ENCODE measurements at places on chromosomes 6 and 20.

DNA sequence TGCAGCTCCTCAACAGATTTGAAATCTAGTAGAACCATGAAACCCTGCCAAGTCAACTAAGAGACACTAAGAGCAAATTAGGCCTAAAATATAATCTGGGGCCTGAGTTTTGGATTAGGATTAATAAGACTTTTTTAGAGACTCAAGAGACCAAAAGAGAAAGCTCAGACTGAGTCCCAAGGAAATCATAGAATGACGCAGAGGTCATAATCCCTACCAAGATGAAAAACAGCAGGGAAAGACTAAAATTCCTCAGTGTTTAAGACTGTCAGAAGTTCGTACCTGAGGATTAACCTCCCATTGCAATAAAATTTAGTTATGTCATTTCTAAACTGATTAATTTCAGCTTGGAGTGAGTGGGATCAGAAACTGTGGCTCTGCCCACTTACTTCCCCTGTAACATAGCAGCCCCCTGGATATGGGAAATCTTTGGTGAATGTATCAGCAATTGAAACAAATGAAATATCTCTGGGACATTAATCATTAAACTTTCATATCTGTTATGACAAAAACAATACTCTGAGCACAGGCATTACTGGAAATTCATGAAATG, 200.3 kb downstream of the EDN1 start:
- no peak for DNase-seq

DNA sequence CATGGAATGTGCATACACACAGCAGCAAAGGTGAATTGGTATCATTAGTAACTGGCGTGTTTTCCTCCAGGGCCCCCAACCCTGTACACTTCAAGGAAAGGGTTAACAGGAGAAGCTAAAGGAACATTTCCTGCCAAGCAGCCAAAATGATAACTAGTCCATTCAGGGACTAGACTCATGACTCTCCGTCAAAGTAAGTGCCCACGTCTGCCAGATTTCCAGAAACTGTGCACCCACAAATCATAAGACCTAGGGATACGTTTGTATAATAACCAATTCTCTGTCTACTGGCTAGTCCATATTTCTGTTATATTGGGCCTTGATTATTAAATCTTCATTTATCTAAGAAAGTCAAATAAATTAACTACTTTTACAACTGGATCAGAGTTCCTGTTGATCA, 76.0 kb upstream of the NHSL1 start:
- DNase-seq = no peak

- no peak for DNase-seq
These were observed 25.3 kb upstream of the GPR63 start for GRCh38 chr6:96862560-96862959.

- no peak for DNase-seq
These were observed 85.3 kb downstream of the TRMT6 start for GRCh38 chr20:5864873-5865587.

GRCh38 chr6:13177664-13178063, 150.7 kb downstream of the TBC1D7 start:
- no peak for DNase-seq

- DNase-seq = no peak
These were observed 66.4 kb downstream of the PKHD1 start for GRCh38 chr6:52020945-52021570.

DNA sequence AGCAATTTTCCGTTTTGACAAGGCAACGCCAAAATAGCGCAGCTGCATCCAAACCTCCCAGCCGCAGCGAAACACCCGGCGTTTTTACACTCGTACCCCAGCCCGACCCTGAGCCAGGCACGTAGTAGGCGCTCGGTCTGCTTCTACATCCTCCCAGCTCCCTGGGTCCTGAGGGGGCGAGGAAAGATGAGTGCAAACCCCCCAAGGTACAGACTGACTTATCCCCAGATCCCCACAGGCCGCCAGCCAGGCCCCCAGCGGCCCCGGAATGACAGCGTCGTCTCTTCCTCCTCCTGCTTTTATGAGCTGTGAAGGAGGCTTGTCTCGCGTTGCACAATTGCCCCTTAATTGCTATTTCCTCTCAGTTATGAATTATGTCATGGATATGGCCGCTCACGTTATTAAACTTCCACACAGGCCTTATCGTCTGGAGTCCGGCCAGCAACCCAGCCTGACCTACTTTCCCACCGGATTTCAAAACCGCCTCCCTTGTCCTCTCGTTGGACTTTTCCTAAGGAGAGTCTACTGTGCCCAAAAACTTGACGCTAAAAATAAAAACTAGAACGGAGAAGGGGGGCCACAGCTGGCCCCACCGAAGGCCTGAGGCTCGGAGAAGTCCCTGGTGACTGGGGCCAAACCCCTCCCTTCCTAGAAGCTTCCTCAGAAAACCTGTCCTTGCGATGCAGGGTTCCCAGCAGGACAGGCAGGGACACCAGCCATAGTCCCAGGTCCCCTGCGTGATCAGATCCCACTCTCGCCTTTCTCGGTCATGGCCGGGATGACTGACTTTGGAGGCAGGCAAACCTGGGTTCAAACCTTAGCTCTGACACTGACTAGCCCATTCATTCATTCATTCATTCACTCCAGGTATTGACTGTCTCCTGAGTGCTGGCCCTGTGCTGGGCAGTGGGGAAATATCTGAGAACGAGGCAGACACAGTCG, 130.9 kb upstream of the PTPN1 start:
- no peak for DNase-seq

GRCh38 chr6:7650878-7651277, 60.9 kb downstream of the SNRNP48 start:
- no peak for DNase-seq

GRCh38 chr6:3885262-3886036, 36.3 kb downstream of the FAM50B start:
- DNase-seq = no peak

- DNase-seq = no peak
These were observed 3.8 kb downstream of the MEP1A start for GRCh38 chr6:46796848-46797580.

DNA sequence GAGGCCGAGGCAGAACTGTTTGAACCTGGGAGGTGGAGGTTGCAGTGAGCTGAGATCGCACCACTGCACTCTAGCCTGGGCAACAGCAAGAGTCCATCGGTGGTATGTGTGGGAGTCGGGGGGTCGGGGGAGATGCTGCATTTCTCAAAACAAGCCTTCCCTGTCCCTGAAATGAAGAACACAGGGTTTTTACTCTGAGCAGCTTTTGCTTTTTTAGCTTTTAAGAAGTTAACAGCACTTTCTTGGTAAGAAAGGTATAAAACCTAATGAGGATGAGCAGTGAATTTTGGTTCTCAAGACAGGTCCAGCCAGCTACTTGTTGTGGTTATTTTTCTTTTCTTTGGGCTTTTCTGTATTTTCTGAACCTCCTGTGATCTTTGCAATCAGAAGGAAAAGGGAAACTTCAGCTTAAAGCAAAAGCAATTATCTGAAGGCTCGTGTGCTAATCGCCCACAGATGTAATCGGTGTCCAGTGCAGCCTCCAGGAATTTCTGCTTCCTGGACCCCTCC, 3.7 kb downstream of the RPL10A start:
- no peak for DNase-seq

- DNase-seq = no peak
These were observed 2.0 kb downstream of the SOX4 start for GRCh38 chr6:21595285-21596144.

DNA sequence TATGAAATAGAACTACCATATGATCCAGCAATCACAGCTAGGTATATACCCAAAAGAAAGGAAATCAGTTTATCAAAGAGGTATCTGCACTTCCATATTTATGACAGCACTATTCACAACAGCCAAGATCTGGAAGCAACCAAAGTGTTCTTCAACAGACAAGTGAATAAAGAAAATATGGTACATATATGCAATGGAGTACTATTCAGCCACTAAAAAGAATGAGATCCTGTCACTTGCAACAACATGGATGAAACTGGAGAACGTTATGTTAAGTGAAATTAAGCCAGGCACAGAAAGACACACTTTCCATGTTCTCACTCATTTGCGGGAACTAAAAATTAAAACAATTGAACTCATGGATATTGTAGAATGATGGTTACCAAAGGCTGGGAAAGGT, 15.3 kb downstream of the PCNA start:
- DNase-seq = no peak

GRCh38 chr6:62150048-62150663, 135.9 kb downstream of the KHDRBS2 start:
- no peak for DNase-seq

- no peak for DNase-seq
These were observed 353.8 kb downstream of the HAO1 start for GRCh38 chr20:7586481-7586880.

DNA sequence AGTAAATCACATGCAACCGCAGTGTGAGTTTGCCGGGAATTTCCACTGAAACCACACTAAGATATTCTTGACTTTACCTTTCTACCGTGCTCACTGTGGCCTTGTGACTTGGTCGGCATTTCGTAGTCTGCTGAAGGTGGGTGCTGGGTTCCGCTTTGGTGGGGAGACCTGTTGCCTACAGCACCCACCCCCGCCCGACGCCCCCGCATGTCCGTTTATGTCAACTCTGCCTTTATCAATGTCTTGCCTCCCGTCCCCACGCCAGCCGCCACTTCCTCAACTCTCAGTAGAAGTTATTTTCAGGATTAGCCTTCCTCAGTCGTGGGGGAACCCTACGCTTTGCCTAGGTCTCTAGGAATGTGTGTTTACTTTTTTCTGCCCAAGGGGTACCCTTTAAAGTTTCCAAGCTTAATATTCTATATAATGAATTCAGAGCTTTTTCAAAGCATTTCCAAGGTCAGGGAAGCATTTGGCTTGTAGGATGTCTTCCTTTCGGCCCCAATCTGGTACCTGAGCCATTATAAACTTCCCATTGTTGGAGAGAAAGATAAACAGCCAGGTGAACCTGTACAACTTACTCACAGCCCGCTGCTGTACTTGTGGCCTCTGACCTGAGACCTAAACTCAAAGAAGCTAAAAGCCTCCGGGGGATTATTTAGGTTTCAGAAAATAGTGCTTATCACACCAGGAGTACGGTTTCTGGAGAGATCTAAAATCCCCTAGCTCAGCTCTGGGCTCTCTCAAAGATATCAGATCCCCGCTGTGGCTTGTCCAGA, 54.2 kb downstream of the TBC1D7 start:
- no peak for DNase-seq

- no peak for DNase-seq
These were observed 106.3 kb upstream of the GJE1 start for GRCh38 chr6:142026471-142026870.

DNA sequence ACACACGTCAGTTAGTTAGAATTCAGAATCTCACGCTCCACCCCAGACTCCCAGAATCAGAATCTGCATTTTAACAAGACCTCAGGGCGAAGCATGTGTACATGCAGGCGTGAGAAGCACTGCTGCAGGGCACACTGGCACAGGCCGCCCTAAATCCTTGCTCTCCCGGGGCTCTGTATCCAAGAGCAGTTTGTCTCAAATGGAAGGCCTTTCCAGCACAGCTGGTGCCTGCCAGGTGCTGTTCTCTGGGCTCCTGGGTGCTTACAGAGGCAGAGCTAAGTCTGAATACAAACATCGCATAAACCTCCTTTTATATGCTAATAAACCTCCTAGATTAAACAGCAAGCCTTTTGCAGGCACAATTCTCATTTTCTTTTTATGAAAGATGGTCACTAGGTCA, 119.1 kb upstream of the CD93 start:
- no peak for DNase-seq

DNA sequence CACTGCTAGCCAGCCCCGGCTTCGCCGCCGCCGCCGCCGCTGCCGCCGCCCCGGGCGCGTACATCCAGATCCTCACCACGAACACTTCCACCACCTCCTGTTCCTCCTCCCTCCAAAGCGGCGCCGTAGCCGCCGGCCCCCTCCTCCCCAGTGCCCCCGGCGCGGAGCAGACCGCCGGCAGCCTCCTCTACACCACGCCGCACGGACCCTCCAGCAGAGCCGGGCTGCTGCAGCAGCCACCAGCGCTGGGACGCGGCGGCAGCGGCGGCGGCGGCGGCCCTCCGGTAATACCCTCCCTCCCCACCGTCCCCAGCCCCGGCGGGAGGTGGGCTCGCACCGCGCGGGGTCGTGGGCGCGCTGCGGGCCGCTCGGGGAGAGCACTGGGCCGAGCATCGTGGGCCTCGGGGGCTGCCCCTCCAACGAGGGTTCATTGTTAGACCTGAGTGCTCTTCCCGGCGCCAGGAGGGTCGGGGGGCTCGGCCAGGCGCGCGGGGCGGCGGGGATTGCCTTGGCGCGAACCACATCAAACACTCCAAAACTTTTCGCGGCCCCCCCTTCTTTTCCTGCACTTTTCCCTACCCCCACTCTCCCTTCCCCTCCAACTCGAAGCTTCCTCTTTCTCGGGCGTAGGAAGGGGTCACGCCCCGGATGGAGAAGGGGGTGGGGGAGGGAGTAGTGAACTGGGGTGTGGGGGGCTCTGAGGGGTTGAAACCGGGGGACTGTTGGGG, 827 bp downstream of the E2F3 start:
- no peak for DNase-seq

DNA sequence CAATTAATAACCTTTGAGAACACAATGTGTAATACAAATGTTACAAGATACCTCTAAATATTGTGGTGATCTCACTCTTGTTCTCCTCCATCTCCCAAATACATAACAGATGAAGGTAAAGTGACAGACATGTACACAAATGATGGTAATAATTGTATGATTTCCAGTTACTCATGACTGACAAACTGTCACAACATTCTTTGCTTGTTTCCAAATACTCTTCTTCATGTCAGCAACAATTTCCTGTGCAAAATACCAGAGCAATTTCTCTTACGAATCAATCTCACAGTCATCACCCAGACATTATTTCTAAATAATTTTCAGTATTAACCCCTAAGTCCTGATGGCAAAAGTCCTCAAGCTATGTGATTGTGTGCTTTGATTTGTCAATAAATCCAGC, 92.9 kb downstream of the RPS12 start:
- DNase-seq = no peak

- no peak for DNase-seq
These were observed 760 bp upstream of the IBTK start for GRCh38 chr6:82248273-82248735.

DNA sequence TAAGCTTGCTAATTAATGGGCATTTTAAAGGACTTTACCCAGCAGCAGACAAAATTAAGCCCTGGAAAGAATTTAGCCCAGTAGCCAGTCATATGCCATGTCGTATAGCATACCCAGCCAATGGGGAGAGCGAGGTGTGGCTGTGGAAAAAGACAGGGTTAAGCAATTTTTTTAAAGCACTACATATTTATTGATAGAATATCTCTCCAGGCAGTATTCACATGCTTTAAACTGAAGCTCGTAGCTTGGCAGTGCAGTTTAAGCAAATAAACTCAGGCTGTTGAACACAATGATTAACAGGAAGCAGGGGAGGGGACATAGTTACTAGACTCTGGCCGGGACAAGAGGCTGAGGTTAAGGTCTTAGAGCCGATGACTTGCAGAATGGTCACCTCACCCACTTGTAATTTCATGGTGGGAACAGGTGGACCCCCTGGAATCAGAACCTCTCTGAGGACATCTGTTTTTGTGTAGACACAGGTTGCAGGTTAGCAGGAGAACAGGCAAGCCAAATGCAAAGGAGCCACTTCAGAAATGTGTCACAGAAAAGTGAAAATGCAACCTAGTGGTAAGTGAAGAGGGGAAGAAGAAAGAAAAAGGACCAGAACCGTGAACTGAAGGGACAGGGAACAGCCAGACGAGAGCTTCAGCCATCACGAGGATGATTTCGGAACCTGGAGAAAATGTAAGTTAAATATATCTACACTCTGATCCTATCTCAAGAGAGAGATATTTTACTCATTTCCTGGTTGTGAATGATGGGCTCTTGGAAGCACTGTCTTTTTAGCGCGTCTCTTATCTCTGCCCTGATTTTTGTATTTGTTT, 7.2 kb downstream of the GCNT2 start:
- DNase-seq = no peak

- DNase-seq = no peak
These were observed 334.1 kb downstream of the COL12A1 start for GRCh38 chr6:74871757-74872156.

GRCh38 chr6:159758031-159759001, 3.5 kb upstream of the ACAT2 start:
- no peak for DNase-seq
